ENCODE measurements at places on chromosomes 7 and 10.

- peak; percentile 38 for DNase-seq
Measured at GRCh38 chr7:26153241-26153822, 1.3 kb downstream of the NFE2L3 start.

- DNase-seq = no peak
Measured at GRCh38 chr7:26166684-26167266, 14.8 kb downstream of the NFE2L3 start.

GRCh38 chr10:113736576-113736975 is 14.9 kb upstream of the PLEKHS1 start:
- DNase-seq = no peak

DNA sequence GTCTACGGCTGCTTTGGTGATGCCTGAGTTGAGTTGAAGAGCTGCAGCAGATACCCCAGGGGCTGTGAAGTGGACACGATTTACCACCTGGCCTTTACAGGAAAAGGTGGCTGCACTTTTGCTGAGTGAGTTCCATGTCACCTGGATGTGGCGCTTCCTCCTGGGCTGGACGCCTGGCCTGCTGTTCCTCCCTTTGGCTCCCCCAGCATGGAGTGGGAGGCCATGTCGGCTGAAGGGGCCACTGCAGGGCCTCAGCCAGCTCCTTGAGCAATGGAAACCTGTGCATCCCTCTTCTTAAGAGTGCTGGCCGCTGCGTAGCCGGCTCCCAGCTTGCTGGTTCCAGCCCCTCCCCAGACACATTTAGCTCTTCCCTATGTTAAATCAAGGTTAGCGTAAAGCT is 221.0 kb downstream of the GLRX3 start:
- no peak for DNase-seq

GRCh38 chr10:33657913-33658312 is 323.4 kb upstream of the NRP1 start:
- DNase-seq = no peak

GRCh38 chr7:157617401-157617800 is 280.6 kb downstream of the DNAJB6 start:
- DNase-seq = no peak

DNA sequence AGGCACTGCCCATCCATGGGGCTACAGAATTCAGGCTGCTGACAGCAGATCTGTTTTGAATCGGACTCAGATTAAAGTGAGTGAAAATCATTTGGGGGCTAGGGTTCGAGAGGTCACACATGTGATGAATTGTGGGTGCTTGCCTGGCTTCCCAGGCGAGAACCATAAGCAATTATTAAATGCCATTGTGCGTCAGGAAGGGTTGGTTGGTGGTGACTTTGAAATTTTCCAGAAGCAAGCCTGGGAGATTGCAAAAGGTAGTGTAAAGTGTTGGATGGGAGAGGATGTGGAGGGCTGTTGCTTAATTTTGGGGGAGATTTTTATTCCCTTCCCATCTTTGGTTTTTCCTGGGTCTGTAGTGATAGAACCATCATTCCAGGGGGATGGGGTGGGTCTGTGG is 34.6 kb downstream of the LRMDA start:
- no peak for DNase-seq

GRCh38 chr7:91082852-91083495 is 181.3 kb upstream of the FZD1 start:
- no peak for DNase-seq

- DNase-seq = no peak
Measured at GRCh38 chr7:110856704-110857103, 234.2 kb upstream of the LRRN3 start.

- no peak for DNase-seq
Measured at GRCh38 chr10:86862373-86862772, 95.0 kb downstream of the MMRN2 start.

All from activated naive CD8-positive, alpha-beta T cell treated with anti-CD3 and anti-CD28 coated beads for 36 hours (primary cell).